ENCODE measurements at places on chromosomes 11 and 22. TPM values are rescaled to one million over a fixed set of nuclear protein-coding genes. Genes with fewer than 3 reads are reported as not detected.

GRCh38 chr11:114016986-114017385 is 42.1 kb downstream of the HTR3A start:
- DNase-seq: no peak

DNA sequence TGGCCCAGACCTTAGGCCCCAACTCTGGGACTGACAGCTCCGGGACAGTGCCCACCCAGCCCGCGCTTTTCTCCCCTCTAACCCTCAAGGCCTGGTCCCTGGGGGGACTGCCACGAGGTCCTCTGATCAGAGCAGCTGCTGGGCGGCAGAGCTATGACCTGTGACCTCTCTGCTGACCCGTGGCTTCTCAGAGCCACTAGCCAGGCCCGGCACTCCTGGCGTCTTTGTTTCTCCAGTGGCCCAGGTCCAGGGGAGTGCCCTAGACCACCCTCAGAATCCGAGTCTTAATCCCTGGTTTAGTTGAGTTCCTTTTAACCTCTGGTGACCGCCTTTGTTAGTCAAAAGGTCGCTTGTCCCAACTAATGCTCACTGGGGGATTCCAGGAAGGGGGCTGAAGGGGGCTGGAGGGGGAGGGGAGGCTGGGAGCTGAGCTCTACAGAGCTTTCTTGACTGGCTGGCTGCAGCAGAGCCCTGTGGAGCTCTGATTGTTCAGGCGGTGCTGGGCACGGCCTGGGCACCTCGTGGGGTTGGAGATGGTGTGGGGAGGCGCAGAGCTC is 1.2 kb downstream of the FBLN1 start:
- DNase-seq: no peak

DNA sequence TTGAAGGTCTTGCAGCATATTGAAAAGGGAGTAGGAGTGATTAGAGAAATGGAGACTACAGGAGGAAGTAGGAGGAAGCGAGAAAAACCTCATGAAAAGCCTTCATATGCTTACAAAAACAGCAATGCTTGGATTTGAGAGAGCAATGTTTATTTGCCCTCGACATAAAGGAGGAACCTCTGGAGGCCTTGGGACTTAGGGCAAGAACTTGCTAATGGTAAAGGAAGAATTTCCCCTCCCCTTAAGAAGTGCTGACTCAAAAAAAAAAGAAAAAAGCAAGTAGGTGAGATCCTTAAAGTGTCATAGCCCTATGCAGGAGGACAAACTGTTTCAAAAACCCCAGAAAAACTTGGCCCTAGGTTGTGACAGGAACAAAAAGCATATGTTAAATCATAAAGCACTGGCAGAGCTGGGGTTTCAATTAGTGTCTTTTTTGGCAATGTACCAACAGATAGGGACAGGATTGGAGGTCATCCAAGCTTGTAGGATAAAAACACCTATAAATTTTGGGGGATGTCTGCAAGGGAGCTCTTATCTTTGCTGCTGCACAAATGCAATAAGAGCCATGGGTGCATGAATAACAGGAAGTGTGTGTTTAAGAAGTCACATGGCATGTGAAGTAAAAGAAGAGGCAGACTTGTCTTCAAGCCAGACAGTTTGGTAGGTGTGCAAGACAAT is 4.9 kb downstream of the GLYAT start:
- no peak for DNase-seq

DNA sequence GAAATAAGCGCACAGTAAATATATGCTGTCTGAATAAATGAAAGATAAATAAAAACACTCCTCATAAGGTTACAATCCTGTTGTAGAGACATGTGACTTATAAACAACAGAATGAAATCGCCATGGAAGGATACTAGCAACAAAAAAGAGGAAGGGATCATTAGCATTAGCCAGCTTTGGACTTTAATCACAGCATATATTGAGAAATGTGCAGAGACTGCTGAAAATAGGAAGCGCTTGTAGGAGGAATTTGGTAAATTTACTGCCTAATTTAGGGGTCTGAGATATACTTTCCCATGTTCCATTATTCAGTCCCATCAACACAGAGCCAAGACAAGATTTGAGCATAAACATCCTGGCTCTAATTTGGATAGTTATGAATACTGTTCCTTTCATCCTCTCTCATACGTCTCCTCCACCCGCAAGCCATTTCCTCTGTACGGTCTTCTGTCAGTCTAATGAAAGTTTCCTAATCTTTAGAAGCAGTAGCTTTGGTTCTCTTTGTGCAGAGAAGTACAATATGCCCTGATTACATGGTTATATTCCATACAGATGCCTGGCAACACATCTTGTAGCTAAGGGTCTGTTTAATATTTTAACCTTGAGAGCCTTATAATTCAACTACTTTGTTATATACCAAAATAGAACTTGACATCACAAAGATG is 37.1 kb upstream of the AKIP1 start:
- no peak for DNase-seq

Gene NXPE4
- total RNA-seq: not detected

Gene POU2F3
- total RNA-seq: not detected

Gene CALCB
- total RNA-seq: not detected

Measured in osteocyte (in vitro differentiated cells).